Activated CD8-positive, alpha-beta memory T cell treated with anti-CD3 and anti-CD28 coated beads for 1 hour (primary cell): ENCODE measurements at places on chromosomes 6 and 20.

DNA sequence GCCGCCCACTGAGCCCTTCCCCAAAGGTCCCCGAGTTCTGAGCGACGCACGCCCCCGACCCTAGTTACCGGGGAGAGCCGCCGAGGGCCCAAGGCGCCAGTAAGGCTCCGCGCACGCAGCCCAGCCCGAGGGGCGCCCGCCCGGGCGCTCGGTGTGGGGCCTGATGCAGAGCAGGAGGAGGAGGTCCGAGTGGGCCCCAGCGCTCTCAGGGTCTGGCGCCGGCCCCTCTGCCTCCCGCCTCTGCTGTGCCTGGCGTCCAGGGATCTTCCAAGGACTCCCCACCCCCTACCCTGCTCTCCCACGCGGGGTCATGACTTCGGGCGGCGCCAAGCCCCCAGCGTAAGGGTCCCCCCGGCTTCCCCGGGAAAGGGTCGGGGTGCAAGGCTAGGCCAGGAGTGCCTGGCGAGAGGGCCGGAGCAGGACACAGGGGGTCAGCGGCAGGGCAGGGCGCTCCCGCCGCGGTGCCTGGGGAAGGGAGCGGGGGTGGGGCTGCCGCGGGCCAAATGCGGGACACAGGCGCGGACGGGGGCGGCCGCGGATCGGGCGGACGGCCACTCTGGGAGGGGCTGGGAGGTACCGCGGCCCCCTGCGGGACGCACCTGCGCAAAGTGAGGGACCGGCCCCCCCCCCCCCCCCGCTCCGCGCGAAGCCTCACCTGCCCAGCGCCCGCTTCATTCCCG is 637 bp downstream of the ABHD12 start:
- no peak for DNase-seq

GRCh38 chr6:67244037-67244436 is 1391.0 kb upstream of the ADGRB3 start:
- DNase-seq: no peak

DNA sequence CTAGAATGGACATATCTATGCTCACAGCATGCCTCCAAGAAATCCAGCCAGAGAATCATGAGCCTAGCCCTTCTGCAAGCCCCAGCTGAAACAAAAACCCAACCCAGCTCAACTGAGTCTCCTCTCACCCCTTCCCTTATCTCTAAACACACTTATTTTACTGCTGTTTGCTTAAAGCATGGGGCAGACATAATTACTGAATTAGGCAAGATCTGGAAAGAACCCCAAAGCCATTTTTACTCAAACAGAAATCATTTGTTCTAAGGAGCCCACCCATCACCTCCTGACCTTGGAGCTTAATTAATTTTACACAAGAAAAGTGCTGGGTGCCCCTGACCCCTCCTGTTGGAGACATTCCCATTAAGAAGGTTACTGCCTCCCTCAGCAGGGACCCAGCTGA is 291.6 kb downstream of the MAFB start:
- no peak for DNase-seq

DNA sequence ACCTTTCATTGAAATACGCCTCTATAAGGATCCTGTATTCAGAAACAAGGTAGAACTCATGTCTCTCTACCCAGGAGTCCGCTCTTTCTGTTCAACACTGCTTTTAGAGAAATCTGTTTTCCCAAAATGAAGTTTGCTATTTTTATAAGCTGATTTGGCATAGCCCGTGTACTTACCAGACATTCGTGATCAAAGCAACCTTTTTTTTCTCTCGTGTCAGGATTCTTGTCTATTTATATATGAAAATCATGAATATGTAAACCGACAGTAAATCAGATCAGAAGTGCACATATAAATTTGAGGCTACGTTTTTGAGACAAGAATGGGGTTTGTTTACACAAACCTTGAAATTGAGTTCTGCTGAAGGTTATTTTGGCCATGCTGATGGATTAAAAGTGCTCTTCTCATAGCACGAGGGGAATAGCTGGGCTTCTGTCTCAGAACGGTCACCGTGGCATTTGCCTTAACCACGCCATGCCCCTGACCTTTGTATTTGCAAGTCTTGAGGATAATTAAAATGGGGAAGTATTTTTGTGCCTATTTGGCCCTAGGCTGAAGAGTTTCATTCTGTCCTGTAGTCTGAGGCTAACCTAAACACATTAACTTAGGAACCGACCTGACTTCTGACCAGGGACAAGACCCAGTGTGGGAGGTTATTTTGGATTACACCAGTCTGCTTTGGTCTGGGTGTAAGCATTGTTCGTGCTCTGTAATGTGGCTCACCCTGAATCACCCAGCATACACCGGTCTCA is 118.6 kb downstream of the MAP3K4 start:
- DNase-seq: no peak

DNA sequence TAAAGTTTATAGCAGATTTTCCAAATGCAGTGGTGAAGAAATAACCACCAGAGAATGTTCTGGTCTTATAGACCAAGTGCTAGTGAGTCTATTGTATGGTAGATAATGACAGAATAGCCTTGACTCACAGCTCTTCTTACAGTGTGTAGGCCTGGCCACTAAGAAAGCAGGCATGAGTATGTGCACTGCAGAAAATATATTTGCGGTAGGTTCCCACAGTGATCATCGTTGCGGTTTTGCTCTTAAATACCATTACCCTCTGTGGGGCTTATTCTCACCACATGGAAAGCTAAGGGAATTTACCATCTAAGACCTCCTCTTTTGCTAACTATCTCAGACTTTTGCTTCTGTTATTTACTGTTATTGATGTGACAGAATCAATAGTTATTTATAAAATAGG is 212.3 kb upstream of the SYNDIG1 start:
- DNase-seq: no peak

DNA sequence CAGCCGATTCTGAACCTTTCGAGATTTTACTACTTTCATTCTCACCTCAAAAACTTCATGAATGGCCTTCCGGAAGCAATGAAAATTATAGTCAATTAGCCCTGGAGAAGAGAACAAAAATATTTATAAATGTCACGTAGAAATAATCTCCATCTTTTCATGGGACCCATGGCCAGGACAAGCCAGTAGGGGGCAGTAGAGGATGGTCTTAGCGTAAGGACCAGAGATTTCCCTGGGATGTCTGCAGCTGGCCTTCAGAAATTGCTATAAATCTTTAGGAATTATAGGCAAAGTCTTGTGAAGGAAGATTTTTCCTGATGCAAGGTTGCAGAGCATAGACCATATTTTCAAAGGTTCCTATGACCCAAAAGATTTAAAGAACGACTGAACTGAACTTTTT is 15.6 kb upstream of the UBE2J1 start:
- DNase-seq: peak; percentile 49

DNA sequence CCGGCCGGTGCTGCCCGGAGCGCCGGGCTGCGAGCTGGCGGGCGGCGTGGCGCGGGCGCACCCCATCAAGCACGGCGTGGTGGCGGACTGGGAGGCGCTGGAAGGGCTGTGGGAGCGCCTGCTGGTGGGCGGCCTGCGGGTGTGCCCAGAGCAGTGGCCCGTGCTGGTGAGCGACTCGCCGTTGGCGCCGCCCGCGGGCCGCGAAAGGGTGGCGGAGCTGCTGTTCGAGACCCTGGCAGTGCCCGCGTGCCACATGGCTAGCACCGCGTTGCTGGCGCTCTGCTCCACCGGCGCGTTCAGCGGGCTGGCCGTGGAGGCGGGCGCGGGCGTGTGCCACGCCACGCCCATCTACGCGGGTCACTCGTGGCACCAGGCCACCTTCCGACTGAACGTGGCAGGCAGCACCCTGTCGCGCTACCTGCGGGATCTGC is 517 bp downstream of the ACTL10 start:
- DNase-seq: peak; percentile 19

GRCh38 chr20:1383623-1384404 is 9.0 kb downstream of the FKBP1A start:
- no peak for DNase-seq

- no peak for DNase-seq
Measured at GRCh38 chr6:162123797-162124196, 603.8 kb downstream of the PRKN start.

DNA sequence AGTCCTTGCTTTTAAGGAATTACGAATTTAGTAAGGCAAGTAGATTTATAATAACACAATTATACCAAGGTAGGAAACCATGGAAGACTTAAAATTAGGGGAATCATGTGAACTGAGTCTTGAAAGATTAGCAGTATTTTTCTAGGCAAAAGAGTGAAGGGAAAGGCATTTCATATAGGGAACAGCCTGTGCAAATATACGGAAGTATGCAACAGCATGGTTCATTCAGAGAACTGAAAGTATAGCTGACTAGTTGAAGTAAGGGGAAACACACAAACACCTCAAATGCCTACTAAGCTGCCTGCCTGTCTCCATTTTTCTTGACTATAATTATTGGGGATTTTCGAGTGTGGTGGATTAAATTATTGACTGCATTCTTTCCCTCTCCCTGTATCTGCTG is 39.0 kb upstream of the ECHDC1 start:
- no peak for DNase-seq

GRCh38 chr6:145206247-145206907 is 528.9 kb downstream of the EPM2A start:
- no peak for DNase-seq

GRCh38 chr20:12012241-12013222 is 94.8 kb downstream of the BTBD3 start:
- no peak for DNase-seq

DNA sequence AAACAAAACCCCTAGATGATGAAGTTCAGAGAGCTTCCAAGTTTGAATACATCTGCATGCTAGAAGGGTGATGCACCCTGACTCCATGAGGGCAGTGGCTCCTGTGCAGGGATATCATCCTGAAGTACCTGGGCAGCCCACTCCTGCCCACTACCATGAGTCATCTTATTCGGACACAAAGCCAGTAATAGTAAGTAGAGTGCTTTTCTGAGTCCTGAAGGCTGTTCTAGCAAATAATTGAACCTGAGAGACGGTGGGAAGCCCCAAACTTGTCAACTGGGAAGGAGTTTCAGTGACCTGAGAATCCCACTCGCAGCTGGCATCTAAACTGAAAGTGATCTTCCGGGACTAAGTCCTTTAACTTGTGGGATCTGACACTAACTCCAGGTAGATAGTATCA is 152.9 kb upstream of the COL21A1 start:
- no peak for DNase-seq

GRCh38 chr6:137852811-137853210 is 14.2 kb upstream of the TNFAIP3 start:
- DNase-seq: no peak

- DNase-seq: no peak
Measured at GRCh38 chr6:25239059-25239458, 40.1 kb upstream of the CARMIL1 start.

GRCh38 chr6:9632026-9632425 is 782.8 kb downstream of the TFAP2A start:
- DNase-seq: no peak

GRCh38 chr6:43274916-43275597 is 23.0 kb upstream of the SLC22A7 start:
- DNase-seq: no peak

GRCh38 chr6:92759178-92759577 is 660.2 kb downstream of the EPHA7 start:
- DNase-seq: no peak

DNA sequence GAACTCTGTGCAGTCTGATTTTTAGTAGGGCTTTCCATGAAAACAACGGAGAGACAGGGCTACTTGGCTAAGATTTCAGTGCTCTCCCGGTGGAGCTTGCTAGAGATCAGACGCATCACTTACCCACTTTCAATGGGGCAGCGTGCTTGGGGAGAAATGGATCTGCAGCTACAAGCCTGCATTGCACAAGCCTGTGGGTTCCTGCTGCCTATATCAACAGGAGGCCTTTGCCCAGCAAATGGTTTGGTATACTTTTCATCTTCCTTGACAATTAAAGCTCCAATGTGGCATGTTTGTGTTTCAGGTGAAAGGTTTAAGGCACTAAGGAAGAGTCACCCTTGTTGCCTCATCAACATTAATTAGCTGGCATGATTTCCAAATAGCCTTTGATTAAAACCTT is 136.0 kb upstream of the FOXQ1 start:
- DNase-seq: no peak

DNA sequence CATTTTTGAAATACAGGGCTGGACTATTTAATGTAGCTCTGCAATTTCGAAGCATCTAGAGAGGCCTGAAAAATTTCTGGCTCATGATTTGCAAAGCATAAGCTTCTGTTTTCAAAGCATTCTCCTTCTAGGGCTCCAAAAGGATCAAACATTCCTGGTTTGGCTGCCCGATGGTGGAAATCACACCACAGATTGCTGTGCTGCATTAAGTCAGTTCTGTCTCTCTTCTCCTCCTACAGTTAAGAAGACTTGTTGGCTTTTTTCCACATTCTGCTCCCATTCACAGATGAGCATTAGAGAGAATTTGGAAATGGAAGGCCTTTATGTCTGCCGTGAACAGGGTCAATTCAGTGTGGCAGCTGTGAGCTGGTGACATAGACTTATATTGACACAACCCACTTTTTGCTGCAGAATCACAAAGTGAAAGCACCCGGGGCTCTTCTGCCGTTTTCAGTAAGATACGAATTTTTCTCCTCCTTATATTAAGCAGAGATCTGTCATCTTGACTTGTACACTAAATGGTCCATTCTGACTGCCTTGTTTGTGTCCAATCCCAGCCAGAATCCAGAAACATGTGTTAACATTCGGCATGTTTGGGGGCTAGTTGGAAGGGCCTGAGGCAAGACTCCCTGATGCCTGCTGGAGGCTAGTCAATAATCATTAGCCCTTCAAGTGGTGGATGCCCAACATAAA is 330.8 kb upstream of the DEFB112 start:
- no peak for DNase-seq

DNA sequence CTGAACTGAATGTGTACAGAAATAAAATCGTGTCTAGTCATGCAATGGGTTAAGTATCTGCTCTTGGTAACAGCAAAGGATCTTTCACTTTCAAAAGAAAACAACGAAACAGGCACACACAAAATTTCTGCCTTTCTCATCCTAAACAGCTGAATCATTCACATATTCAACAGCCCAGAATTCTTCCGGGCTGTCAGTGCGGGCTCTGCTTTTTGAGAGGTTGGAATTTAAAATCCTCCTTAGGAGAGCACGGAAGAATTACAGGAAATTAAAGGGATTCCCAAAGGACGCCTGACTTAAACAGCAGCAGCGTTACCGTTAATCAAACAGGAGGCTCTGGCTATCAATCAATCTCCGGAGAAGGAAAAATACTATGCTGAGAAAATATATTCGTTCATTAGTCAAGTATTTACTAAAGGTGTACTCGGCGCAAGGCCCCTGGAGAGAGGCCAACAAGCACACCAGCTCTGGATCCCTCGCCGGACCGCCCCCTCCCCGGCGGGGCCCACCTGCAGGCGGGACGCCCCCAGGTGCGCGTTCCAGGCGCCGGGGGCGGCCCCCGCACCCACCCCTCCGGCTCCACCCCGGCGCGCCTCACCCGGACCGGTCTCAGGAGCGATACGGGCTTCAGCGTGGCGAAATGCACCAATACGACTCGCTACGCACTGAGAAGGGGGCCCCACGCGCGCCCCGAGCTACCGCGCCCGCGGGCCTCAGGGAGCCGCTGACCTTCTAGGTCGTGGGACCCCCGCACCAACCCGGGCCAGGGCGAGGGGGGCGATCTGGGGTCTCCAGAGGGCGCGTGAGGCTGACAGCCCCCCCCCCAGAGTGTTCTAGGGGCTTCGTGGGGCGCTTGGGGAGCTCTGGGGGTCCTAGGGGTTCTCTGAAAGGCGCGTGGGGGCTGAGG is 1.0 kb downstream of the NAPB start:
- no peak for DNase-seq

- no peak for DNase-seq
Measured at GRCh38 chr6:127458817-127459216, 372 bp downstream of the KIAA0408 start.

- no peak for DNase-seq
Measured at GRCh38 chr6:1031720-1032119, 280.2 kb upstream of the FOXQ1 start.
